Anterior cingulate cortex (tissue), 58 donors: ENCODE measurements at places on chromosomes 6 and 20.

- no peak for DNase-seq
These were observed 24.6 kb downstream of the USP45 start for GRCh38 chr6:99490608-99491007.

GRCh38 chr6:69138148-69138547 lies 503.1 kb downstream of the ADGRB3 start:
- no peak for DNase-seq

GRCh38 chr6:63805808-63806572 lies 170.4 kb downstream of the PHF3 start:
- DNase-seq, result no peak

- no peak for DNase-seq
These were observed 202.6 kb downstream of the CD109 start for GRCh38 chr6:73898599-73898998.

GRCh38 chr6:14965424-14966075 lies 280.3 kb upstream of the JARID2 start:
- no peak for DNase-seq

GRCh38 chr6:17389274-17389847 lies 4.0 kb upstream of the CAP2 start:
- DNase-seq, result no peak

DNA sequence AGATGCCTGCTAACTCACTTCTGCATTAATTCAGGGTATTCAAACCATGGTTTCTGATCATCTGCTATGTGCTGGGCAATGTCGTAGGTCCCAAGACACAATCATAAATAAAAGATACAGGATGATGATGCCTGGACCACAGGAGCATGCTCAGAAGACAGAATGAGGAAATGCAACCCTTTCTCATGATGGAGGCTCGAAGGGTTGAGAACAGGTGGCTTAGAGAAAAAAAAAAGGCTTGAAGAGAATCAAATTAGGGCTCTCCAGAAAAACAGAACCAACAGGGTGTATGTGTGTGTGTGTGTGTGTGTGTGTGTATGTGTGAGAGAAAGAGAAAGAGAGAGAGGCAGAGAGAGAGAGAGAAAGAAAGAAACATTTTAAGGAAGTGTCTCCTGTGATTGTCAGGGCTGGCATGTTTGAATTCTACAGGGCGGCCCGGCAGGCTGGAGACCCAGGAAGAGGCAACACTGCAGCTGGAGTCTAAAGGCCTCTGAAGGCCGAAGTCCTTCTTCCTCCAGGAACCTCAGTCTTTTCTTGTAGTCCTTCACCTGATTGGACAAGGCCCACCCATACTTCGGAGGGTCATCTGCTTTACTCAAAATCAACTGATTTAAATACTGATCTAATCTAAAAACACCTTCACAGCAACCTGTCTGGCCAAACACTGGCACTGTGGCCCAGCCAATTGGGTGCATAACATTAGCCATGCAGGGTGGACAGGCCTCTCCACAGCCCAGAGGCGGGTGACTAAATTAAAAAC lies 143.8 kb downstream of the ERMARD start:
- no peak for DNase-seq

DNA sequence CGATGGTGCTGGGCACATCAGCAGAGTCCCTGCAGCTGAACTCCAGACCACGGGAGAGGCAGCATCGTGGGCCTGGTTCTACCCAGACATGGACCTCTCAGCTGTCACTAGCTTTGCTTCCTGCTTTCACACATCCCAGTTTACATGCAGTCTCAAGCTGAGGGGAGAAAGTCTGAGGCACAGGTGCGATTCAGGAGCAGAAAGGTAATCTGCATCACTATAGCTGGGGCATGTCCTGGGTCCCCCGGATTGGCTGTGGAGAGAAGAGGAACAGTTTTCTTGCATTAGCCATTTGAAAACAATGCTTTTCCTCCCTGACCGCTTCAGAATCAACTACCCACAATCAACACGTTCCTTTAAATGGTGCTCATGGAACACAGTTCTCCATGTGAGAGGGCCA lies 59.9 kb downstream of the PLAGL1 start:
- DNase-seq, result no peak
